Activated T-cell treated with anti-CD3 and anti-CD28 coated beads, Interleukin-2, amount 50 U/mL, for 24 hours (primary cell): ENCODE measurements at places on chromosomes 13 and 19.

DNA sequence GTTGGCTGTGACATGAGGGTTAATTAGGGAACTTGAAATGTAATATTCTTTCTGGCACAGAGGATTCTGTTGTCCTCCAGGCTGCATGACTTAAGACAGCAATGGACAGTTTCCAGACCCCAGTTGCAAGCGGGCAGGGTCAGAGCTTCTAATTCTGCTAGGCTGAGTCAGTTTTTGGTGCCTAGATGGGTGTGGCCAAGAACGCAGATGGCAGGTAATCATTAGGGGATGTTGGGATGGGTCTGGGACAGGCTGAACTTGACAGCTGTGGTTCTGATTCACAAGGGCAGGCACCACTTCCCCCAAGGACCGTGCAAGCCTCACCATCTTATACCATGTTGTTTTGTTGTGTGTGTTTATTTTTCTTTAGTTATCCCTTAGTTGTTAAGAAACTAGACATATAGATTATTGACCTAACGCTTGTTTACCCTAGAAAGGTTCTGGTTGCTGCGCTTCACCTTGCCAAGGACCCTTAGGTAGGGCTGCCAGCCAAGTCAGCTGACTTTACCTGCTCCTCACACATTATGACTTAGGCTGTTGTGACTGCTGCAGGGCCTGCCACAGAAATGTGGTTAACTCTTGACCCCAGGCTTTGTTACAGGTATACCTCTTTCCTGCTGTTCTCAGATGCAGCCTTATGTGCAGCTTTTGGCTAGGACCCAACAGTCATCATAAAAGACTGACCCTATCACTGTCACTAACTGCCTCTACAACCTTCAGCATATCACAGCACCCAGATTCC lies 117.7 kb upstream of the KLF12 start:
- DNase-seq: no peak

DNA sequence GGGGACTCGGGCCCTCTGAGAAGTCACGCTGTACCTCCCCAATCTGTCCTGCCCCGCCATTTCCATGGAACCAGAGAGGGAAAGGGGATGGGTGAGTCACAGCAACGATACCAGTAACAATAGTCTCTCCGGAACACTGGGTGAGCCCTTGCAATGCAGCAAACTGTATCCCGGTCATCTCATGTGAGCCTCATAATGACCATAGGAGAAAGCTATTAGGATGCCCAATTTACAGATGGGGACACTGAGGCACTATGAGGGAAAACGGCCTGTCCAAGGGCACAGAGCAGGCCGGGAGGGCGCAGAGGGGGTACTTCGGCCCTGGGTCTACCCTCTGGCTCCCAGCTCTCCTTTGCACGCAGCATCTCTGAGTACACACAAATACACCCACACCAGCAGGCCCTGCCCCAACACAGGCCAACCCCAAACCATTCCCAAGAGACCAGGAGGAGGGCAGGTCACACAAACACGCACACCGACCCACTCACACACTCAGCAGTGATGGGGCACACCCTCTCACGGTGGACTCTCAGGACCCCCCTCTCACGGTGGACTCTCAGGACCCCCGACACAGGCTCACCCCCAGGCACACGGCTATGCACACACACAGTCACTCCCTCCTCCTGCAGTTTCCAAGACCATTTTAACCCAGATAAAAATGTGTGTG lies 18.2 kb downstream of the LRRC4B start:
- no peak for DNase-seq

GRCh38 chr13:25249001-25249543 lies 38.2 kb downstream of the MTMR6 start:
- DNase-seq: no peak

GRCh38 chr19:12838182-12838885 lies at the start of gene MAST1:
TSS of gene MAST1 (plus strand) at chr19:12838515. CDS start at chr19:12838573, 58 bp downstream.
- peak; percentile 70 for DNase-seq

- peak; percentile 60 for DNase-seq
Observed at GRCh38 chr19:55369653-55370304, 484 bp downstream of the IL11 start.

DNA sequence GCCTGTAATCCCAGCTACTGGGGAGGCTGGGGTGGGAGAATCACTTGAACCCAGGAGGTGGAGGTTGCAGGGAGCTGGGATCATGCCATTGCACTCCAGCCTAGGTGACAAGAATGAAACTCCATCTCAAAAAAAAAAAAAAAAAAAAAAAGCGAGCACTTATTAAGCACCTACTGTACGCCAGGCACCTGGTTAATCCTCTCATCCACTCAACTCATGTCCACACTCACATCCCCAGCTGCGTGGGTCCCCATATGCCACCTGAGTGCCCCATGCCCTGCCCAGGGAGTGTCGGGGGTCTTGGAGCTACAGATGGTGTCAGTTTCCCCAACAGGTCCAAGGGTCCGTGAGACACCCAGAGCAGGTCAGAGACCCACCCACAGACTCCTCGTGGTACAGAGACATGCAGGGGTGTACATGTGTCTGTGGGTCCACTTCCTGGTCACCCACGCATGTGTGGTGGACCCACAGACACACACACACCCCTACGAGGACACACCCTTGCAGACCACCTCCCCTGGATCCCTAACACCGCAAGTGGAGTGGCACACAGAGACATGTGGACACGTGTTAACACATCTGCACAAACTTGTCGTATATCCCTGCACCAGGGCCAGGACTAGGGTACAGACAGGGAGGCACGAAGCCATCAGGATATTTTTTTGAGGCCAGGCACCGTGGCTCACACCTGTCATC lies 3.5 kb downstream of the INSL3 start:
- DNase-seq: no peak
